Activated T-helper 1 cell treated with anti-CD3 and anti-CD28 coated beads, Interleukin-2, amount 50 U/mL, for 16 hours (primary cell): ENCODE measurements at places on chromosomes 5 and 9.

DNA sequence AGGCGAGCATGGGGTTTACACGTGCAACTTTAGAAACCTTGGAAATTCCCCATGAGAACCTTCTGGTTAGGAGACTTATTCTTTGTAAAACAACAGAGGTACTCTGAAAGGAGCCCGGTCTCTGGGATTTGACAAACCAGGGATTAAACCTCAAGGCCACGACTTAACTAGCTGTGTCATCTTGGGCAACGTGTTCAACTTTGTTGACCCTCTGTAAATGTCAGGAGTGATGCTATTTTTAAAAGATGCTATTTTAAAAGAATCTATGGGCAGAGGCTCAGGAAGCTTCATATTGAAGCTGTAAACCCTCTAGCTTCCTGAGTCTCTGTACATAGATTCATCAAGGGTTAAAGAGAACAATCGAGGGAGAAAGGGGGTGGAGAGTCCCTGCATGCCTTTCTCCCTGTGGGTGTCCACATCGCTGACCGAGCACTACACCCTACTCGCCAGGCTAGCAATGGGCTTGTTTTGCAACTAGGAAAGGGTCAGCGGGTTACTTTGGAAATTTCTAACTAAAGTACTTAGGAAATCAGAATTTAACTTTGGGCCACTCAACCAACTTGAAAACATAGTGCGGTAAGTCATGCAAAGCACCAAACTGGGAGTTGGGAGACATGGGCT, 2.1 kb downstream of the SLC36A2 start:
- DNase-seq, result no peak

GRCh38 chr5:145853781-145854376, 18.7 kb upstream of the PRELID2 start:
- DNase-seq, result no peak

GRCh38 chr5:127848098-127848497, 144.9 kb downstream of the CCDC192 start:
- no peak for DNase-seq

DNA sequence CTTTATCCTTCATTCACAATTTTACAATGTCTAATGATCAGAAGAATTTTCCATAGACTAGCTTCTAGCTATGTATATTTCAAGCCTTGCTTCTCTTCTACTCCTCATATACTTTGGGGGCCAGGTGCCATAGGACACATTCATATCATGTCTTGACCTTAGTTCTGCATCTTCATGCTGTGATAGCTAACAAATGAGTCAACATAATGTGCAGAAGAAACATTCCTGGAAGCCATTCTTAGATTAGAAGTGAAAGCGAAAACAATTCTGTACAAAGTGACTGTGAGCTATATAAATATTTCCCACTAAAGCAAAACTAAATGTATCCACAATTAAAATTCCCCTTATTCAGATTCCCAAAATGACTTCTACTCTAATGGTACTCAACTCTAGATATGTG, 320.2 kb upstream of the NREP start:
- no peak for DNase-seq

DNA sequence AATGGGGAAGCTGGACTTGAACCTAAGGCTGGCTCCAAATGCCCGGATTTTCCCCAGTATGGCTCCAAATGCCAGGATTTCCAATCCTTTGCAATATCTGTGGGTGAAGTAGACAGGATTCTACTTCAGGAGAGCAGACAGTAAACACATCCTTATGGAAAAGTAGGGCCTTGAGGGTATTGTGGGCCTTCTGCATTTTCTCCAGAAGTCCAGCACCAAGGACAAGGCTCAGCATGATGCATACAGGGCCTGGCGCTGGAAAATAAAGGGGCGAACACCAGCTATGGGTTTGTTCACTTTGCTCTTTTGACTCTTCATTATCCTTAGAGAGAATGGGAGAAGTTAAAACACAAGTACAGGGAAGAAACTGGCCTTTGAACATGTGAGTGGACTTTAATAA, 347.5 kb downstream of the SEMA5A start:
- no peak for DNase-seq

- DNase-seq, result no peak
Measured at GRCh38 chr9:109619310-109619709, 121.2 kb upstream of the PTPN3 start.

- no peak for DNase-seq
Measured at GRCh38 chr5:89043676-89044075, 160.7 kb upstream of the MEF2C start.

GRCh38 chr5:93304456-93305250, 276.4 kb downstream of the NR2F1-AS1 start:
- no peak for DNase-seq

GRCh38 chr9:12141422-12141821, 551.8 kb upstream of the TYRP1 start:
- no peak for DNase-seq
